ENCODE measurements at places on chromosomes 5 and 9. TPM values are rescaled to one million over a fixed set of nuclear protein-coding genes. Genes with fewer than 3 reads are reported as not detected.

Gene WWC1
- 47.0 TPM for total RNA-seq

Gene VCAN
- 44.1 TPM for total RNA-seq

Gene ENHO
- not detected for total RNA-seq

Gene OTP
- not detected for total RNA-seq

Gene EQTN
- total RNA-seq = not detected

Gene KLF9
- 5.9 TPM for total RNA-seq

Gene MARCOL
- total RNA-seq = not detected

Gene SLC6A3
- not detected for total RNA-seq

Gene PNPLA7
- total RNA-seq = 1.2 TPM

DNA sequence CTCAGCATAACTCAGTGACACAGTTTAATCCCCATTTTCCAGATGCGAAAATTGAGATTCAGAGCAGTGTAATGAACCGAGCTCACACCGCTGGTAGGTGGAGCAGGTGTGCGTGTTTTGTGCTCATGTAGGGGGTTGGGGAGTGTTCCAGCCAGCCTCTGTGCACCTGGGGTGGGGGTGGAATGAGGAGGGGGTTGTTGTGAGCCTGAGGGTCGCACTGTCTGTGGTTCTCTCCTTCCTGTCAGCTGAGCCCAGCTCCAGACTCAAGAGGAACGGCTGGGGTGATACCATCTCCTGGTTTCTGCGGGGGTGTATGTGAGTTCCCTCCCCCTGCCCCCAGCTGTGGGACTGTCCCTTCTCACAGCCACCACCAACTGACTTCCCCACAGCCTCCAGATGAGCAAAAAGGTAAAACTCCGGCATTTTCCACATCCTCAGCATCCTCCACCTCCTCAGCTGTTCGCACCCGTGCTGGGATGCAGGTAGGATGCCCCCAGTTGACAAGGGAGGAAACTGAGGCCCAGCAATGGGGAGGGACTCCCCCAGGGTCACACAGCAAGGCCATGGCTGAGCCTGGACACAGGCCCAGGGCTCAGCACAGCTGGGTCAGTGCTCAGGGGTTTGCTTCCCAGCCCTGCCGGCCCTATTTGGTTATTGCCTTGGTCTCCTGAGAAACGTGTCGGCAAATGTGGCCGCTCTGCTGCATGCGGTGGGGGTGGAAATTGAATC is 2.1 kb downstream of the SH2D3C start:
- DNase-seq = no peak

DNA sequence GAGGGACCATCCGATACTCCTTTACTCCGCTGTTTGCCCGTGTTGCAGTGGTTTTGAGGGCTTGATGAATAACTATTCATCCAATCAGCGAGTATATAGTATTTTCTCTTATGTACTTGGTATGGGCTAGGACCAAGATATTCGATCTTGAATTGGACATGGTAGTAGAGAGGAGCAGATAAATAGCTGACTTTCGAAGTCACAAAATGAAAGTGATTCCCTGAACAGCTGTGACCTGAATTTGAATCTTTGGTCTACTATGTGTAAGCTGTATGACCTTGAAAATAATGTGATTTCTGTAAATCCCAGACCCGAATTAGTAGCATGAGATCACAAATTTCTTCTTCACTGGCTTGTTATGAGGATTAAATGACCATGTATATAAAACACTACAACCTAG is 134.4 kb downstream of the TUSC1 start:
- DNase-seq = no peak

GRCh38 chr5:64612344-64612961 is 77.8 kb upstream of the SHISAL2B start:
- peak; percentile 71 for DNase-seq

- DNase-seq = no peak
Observed at GRCh38 chr9:114386361-114386885, 1.4 kb downstream of the AKNA start.

DNA sequence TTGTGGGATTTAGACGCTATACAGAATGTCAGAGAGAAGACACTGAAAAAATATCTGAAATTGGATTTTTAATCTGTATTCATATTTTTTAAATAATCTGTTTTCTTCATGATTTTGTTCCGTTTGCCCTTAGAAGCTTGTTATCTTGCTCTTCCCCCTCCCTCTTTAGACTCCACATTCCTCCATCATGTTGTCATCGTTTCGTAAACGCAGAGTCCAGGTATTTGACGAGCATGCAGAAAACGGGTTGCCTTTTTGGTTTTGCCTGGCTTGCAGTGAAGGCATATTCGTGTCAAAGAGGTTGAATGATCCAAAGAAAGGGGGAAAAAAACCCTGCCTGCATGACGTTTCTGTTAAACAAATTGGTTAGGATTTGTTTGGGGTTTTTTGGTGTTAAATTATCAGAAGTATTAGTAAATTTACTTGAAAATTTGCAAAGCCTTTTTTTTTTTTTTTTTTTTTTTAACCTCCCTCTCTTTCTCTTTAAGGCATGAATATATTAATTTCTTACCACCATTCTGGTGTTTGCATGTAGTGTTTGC is 2.9 kb downstream of the SPTAN1 start:
- DNase-seq = peak; percentile 76

- DNase-seq = peak; percentile 63
Observed at GRCh38 chr9:105290418-105290817, 46.0 kb downstream of the SLC44A1 start.

DNA sequence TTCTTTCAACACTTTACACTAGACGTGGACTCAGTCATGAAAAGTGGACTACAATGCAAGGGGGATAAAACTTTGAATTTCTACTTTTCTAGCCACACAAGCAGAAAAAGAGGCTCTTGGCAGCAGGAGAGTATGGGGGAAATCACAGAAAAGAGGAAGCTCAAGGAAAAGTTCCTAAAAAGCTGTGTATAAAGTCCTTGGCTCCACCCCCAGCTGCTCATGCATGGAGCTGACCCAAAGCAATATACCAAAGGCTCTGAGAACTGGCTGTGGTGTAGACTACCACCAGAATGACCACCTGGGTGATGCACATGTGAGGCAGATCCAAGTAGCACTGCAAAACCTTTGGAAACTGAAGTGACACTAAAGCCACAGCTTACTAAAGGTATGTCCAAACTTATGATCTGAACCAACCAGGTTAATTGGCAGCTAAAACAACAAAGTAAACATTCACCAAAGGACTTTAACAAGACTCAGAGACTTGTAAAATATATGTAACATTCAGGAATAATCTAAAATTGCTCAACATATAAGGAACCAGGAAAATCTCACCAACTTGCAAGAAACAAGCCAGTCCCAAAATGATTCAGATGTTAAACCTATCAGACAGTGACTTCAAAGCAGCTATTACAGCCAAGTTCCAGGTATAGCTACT is 55.5 kb upstream of the RASGRF2 start:
- DNase-seq = no peak

DNA sequence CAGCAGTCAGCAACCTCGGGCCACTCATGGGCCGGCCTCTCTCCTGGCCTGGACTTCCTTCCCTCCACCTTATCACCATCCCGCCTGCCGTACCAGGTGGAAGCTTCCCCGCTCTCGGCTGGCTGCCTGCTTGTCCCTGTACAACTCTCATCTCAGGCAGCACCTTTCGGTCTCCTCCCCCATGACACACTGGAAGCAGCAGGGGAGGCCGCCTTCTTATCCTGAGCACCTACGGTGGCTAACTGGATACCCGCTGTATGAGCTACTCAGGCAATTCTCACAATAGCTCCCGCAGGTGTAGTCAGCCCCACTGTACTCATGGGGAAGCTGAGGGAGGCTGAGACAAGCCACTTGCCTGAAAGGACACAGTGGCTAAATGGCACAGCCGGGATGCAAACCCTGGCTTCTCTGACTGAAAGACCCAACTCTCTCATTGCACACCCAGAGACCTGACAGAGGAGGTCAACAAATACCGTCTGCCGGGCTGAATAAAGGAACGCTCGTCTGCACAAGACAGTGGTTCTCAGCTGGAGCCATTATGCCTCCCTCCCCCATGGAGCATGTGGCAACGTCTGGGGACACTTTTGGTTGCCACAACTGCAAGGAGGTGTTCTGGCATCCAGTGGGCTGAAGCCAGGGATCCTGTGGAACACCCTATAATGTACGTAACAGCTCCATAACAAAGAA is 9.6 kb downstream of the STK10 start:
- DNase-seq = no peak

GRCh38 chr5:6593148-6594016 is 39.5 kb downstream of the NSUN2 start:
- peak; percentile 20 for DNase-seq

DNA sequence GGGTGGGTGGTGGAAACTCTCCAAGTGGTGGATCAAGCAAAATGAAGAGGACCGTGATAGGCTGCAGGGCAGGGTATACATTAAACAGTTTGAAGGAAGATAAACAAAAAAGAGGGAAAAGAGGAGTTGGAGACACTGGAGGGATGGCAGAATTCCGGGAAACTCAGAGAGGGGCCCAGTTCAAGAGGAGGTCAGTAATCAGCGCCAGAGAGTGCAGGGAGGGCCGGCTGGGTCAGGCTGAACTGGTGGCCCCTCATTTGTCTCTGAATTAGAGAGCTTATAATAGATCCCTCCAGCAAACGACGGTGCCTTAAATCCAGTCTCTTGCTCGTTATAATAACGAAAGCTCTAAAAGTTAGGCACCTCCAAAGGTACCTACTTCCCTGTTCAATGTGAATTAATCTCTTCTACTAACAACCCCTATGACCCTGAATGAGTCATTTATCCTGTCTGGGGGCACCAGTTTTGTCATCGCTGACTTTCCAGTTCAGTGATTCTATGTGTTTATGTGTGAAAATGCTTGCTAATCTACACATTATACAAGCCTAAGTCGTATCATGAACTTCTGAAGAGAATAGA is 2.4 kb upstream of the ZSWIM6 start:
- peak; percentile 24 for DNase-seq

- DNase-seq = peak; percentile 56
Observed at GRCh38 chr5:143826951-143827444, 15.0 kb downstream of the HMHB1 start.

- DNase-seq = no peak
Observed at GRCh38 chr9:130043654-130044623, 950 bp upstream of the FNBP1 start.

GRCh38 chr9:83707518-83707767 is 315 bp downstream of the UBQLN1 start:
- peak; percentile 77 for DNase-seq

GRCh38 chr9:14068690-14069089 is 245.3 kb downstream of the NFIB start:
- no peak for DNase-seq

GRCh38 chr5:159353661-159354252 is 23.5 kb upstream of the IL12B start:
- DNase-seq = no peak

- peak; percentile 52 for DNase-seq
Observed at GRCh38 chr5:54860321-54860720, 125.1 kb downstream of the ESM1 start.

GRCh38 chr5:102819634-102820033 is 64.5 kb downstream of the PAM start:
- DNase-seq = no peak

DNA sequence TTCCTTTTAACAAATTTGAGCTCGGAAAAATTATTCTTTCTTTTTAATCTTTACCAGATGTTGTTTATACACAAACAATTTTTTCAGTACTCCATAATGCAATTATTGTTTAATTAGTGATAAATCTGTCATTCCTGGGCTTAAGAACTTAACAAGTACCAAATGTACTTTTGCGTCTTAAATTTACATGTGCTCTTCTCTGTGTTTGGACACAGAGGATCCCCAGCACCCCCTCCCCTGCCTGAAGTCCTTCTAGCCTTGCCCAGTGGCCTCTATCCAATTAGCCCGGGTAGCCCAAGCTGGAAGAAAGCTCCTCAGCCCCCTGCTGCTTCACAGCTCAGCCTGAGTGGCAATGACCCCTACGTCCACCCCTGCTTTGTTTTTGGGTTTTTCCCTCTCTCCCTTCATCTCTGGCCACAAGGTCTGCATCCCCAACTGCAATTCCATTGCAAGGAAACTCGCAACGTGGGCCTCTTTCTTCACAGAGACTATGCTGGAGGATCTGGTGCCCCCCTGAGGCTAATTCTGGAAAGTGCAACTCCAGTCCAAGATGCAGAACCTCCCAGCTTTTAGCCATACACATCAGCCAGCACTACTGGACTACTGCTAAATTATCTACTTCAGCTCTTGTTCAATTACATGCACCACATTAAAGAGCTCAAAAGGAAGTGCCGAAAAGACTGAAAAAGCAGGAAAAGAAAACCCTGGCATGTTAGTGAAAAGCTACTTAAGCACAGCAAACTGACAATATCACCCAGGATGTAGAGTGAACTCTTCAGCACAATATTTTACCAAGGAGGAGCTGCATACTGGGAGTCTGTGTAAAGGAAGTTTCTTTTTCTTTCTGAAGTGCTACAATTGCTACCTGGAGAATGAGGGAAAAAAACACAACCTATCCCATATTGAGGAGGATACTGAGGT is 186.2 kb downstream of the FANCC start:
- peak; percentile 67 for DNase-seq

GRCh38 chr5:57335092-57335660 is 147.4 kb downstream of the ACTBL2 start:
- no peak for DNase-seq

DNA sequence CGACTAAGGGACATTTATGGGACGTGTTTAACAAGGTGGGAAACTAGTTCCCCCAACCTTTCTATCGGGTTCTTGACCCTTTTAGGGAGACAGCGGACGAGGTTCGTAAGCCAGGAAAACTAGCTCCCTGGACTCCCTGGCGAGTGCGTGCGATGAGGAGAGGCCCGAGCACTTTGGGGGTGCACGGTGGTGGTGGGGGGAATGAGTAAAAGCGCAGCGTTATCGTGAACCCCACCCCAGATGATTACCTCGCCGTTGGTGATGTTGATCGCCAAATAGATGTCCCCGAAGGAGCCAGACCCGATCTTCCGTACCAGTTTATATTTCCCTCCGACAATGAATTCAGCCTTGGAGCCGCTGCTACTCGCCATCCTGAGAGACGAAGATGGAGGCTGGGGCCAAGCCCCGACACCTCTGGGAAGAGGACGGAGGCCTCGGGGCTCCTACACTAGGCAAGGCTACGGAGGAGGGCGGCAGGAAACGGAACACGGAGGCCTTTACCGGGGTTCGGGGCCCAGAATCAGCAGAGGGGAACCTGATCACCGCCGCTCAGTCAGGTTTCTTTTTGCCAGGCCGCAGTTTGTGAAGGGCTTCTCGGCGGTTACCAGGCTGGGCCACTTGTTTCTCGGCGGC is 529 bp downstream of the CSNK1A1 start:
- DNase-seq = no peak

DNA sequence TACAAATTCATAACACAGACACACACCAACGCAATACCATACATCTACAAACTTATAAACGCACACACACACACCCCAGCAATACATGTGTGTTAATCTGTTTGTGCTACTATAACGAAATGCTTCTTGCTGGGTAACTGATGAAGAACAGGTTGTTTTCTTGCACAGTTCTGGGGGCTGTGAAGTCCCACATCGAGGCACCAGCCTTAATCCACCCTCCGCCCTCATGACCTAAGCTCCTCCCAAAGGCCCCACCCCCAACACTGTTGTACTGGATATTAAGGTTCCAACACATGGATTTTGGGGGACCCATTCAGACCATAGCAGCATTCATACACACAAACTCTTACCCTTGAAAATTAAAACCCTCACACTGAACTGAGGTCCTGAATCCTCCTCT is 38.8 kb upstream of the LPCAT1 start:
- no peak for DNase-seq

- no peak for DNase-seq
Observed at GRCh38 chr9:98203153-98203552, 10.7 kb upstream of the CORO2A start.

All from MCF 10A (cell line).